GOT3 (cell line): ENCODE measurements at places on chromosomes 6 and 20.

DNA sequence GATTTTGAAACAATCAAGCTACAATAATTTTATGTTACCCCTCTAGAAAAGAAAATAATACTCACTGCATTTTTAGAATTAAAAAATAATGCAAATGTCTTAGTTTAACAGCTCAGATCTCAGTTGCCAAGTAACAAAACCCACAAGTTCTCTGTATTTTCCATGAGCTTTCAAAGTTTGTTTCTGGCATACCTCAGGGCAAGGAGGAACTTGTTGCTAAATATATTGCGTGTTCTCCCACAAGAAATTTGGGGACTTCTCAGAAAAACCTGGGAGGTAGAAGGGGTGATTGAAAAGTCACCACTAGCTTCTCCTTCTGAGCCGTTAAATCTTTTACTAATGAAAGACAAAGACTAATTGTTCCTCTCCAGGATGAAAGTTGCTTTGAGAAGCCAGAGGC, 236.8 kb upstream of the MARCKS start:
- no peak for DNase-seq

GRCh38 chr6:27604986-27605385, 132.1 kb upstream of the ZNF184 start:
- DNase-seq = no peak

DNA sequence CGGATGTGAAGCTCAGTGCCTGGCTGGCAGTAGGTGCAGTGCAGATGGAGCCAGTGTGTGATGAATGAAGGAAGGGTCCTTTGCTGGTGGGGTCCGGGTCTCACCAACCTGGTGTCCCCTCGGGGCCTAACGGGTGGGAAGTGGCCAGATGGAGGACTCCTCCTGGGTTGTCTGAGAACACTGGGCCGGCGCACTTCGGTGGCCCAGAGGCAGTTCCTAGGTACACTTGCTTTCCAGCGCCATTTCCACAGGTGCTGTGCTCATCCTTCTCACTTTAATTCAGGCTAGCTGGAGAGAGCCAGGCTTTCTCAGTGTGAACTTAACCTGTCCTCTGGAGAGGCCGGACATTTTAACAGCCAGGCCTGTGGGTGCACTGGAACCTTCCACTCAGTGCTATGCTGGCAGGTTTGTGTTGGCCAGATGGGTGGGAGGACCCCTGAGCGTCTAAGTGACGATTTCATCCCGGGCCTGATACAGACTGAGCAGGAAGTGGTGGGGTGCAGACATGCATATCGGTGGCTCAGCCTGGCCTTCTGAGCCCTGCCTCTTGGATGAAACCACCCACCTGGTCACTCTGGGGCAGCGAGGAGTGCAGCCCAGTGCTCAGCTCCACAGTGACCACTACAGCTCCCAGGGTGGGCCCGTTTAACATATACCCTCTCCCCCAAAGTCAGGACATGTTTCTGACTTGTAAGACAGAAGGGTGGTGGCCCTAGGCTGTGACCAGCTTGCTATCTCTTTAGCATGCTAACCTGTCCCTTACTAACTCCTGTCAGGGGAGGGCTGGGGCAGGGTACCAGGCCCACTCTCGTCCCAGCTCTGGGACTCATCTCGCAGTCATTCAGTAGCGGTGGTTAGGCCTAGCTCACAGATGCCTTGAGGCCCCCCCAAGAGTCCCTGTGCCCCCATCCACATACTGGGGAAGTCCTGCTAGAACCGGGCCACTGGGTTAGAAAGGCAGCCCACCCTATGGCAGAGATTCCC, 8.2 kb upstream of the PYGB start:
- DNase-seq = no peak

GRCh38 chr6:139109558-139109957, 25.3 kb upstream of the HECA start:
- no peak for DNase-seq

- DNase-seq = no peak
Observed at GRCh38 chr6:19153270-19153980, 683.7 kb upstream of the ID4 start.

- no peak for DNase-seq
Observed at GRCh38 chr6:113842165-113842564, 15.0 kb upstream of the MARCKS start.

GRCh38 chr20:53080687-53080962, 108.5 kb downstream of the TSHZ2 start:
- DNase-seq = no peak

- no peak for DNase-seq
Observed at GRCh38 chr6:110800839-110801196, 14.5 kb downstream of the CDK19 start.

- DNase-seq = no peak
Observed at GRCh38 chr6:168193816-168194721, 115.1 kb upstream of the FRMD1 start.

- no peak for DNase-seq
Observed at GRCh38 chr6:151229401-151230276, 10.1 kb upstream of the AKAP12 start.

DNA sequence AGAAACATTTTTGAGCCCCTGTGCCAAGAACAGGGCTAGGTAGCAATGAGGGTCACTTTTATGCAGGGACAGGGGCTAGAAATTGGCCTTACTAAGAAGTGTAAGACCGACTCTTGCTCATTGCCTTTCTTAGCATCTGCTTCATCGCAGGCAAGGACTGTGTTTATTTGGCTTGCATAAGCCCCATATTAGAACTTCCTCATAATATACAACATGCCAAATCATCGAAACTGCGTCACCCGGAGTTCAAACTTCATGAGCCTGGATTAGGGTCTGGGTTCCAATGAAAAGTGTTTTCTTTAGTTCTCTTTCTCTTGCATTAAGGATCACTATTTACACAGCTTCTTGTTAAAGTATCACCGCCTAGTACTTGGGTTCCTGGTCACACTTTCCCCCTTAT, 977 bp upstream of the SMAP1 start:
- no peak for DNase-seq

- no peak for DNase-seq
Observed at GRCh38 chr6:130018744-130019325, 454 bp downstream of the L3MBTL3 start.

- DNase-seq = no peak
Observed at GRCh38 chr6:6721606-6722005, 133.1 kb downstream of the LY86 start.

GRCh38 chr6:163201855-163202254, 212.7 kb upstream of the QKI start:
- DNase-seq = no peak

DNA sequence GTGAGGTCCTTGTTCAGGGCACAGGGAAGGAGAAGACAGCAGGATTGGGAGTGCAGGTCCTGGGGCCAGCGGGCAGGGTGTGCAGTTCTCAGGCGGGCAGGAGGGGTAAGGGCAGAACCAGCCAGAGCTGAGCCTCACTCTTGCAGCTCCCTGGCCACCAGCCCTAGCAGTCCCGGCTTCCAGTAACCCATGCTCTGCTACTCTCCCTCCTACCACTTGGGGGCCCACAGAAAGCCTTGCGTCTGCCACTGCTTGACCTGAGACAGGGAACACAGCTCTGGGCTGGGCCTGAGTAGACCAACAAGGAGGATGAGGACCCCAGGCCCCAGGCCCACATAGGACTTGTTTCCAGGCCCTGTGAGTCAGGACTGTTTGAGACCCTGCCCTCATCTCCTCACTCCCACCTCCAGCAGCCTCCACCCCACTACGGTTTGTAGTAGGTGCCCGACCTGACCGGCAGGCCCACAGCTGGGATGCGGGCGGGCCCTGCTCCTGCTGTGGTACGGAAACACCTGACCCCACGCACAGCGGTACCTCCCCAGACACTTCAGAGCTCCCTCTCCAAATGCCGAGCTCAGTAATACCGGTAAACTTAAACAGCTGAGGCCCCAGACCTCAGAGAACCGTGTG, 39.2 kb downstream of the KCNK5 start:
- DNase-seq = no peak

GRCh38 chr20:38855356-38855755, 49.9 kb downstream of the PPP1R16B start:
- no peak for DNase-seq

- no peak for DNase-seq
Observed at GRCh38 chr6:47206626-47207025, 103.1 kb downstream of the TNFRSF21 start.

DNA sequence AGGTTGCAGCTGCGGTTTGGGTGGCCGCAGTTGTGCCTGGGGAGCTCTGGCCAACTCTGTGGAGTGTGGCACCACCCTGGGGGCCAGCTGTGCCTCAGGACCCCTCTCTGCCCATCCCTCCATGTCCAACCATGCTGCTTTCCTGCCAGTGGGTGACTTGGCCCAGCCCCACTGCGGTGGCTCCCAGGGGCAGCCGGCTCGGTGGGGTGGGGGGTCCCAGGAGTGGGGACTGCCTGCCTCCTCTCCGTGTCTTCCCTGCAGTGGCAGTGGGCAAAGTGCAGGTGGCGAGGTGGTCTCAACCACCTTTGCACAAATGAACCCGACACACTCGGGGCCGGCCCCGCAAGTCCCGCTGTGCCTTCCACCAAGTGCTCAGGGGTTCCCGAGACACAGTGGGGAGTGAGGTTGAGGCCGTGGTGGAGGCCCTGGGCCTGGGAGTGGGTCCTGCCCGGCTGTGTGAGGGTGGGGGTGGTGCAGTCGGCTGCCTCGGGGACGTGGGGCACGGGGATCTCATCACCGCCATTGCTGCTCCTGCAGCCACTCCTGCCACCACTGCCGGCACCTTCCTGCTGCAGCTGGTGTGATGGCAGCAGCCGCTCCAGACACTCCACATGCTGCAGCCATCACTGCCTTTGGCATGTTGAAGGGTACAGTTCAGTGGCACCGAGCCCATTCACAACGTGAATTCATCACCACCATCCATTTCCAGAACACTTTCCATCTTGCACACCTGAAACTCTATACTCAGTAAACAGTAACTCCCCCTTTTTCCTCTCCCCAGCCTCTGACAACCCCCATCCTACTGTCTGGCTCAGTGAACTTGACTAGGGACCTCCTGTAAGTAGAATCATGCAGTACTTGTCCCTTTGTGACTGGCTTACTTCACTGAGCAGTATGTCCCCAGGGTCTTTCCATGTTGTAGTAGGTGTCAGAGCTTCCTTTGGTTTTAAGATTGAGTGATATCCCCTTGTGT, 10.7 kb upstream of the SLCO4A1 start:
- no peak for DNase-seq

- no peak for DNase-seq
Observed at GRCh38 chr6:114301596-114302219, 41.1 kb downstream of the HS3ST5 start.

GRCh38 chr20:24970030-24970553, 21.0 kb downstream of the CST7 start:
- no peak for DNase-seq

DNA sequence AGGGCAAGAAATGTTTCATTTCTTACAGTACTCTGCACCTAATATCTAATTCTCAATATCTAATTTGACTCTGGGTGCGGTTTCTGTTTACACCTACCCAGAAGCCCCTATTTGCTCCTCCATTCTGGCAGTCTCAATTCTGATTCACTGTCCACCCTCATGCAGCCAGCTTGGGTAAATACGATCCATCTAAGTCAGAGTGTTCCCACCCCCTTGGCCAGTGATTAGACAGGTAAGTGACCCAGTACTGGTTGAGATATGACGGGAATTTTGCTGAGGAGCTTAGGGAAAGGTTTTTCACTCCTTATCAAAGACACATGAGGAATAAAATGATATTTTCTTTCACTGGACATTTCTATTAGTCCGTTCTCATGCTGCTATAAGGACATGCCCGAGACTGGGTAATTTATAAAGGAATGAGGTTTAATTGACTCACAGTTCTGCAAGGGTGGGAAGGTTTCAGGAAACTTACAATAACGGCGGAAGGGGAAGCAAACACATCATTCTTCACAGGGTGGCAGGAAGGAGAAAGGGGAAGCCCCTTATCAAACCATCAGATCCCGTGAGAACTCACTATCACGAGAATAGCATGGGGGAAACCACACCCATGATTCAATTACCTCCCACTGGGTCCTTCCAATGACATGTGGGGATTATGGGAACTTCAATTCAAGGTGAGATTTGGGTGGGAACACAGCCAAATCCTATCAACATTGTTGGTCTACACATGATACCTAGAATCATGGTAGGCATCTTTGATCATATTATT, 29.4 kb downstream of the GLO1 start:
- DNase-seq = no peak
